Brain pericyte (primary cell): ENCODE measurements at places on chromosomes 7 and 10.

- no peak for DNase-seq
Measured at GRCh38 chr7:12674861-12675260, 12.6 kb upstream of the ARL4A start.

GRCh38 chr7:154929006-154929726 is 73.8 kb downstream of the PAXIP1 start:
- DNase-seq, result no peak

DNA sequence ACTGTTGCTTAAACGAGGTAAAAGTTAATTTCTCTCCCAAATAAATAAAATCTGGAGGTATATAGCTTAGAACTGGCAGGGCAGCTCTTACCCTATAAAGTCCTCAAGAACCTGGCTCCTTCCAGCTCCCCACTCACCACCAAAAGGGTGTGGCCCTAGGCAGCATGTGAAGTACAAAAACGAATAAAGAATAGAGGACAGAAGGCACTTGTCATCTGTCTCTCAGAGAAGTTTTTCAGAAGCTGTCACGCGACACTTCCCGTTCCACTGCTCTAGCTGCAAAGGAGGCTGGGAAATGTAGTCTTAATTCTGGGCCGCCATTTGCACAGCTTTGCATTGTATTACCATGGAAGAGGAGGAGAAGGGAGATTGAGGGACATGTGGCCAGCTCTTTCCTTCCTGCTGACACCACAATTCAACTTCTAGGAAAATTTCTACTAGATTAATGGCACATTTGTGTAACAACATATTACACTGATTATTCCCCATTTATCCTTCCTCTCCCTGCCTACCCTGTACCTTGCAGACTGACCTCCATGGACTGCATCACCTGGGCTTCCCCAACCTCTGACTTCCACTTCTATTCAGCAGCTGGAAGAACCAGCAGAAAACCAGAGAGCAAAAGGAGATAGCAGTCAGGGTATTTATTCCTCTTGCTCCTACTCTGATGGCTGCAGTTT is 62.2 kb downstream of the CCDC71L start:
- DNase-seq, result peak; percentile 22

DNA sequence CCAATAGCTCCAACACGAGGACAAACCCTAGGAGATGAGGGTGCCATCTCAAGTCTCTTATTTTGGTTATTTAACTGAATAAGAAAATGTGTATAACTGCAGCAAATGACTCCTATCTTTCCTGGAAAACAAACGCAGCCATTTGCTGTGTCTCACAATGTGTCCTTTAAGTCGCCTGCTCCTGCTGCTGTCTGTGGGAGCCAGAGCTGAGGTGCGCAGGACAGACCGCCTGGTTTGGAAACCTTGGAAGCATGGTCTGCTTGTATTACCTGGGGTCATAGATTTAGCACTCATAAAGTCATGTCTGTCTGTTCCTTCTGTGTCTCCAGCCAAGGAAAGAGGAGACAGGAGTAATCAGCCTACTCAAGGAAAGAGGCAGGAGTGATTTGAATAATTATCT is 760.2 kb downstream of the GRID1 start:
- DNase-seq, result no peak

DNA sequence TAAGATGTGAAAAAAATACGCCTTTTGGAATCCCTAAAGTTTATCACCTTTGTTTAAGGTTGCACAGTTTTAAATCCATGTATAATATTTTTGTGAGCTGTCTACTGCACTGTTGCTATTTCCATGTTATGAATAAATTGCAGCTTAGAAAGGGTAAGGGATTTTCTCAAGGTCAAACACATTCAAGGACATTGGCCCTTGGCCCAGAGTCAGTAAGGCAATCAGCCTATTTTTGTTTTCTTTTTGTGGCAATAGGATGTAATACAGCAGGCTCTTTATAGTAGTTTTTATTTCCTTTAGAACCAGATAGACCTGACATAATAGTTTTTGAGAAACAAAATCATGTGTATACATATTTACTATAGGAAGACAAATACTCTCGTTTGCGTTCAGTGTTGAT is 219.8 kb downstream of the ACTR3B start:
- DNase-seq, result no peak

GRCh38 chr7:5065107-5065407 is 19.4 kb downstream of the RBAK start:
- DNase-seq, result no peak

DNA sequence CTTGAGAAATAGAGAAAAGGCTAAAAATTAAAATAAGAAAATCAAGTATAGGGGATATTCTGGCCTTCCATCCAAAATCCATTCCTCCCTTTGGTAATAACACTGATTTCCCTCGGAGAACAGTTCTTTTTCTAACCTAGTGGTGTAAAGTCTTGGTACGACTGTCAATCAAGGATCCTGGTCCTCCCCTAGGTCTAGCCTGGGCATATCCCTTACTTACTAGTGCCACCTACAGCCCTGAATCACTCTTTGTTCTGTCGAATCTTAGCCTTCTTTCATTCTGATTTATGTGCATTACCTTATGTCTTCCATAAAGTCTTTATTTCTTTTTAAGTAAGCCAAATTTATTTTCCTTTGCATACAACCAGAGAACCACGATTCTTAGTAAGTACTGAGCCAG is 298.7 kb upstream of the LRRTM3 start:
- no peak for DNase-seq

GRCh38 chr10:13973742-13974141 is 357.0 kb downstream of the FRMD4A start:
- no peak for DNase-seq

DNA sequence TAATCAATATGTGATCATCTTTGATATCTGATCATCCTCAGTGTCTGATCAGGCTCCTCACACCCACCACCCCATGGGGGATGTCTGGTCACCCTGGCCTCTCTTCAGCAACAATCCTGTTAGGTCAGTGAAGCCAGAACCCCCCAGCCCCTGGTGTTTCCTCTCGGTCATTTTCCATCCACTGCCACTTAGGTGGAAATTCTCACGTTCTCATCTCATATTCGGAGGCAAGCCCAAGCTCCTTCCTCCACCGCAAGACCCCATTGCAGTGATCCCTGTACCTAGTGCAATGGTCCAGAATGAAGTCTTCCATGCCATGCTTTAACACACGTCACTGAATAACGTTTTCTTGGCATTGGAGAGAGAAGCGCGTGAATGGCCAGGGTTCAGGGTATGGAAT is 103.0 kb upstream of the DNAAF5 start:
- DNase-seq, result no peak

DNA sequence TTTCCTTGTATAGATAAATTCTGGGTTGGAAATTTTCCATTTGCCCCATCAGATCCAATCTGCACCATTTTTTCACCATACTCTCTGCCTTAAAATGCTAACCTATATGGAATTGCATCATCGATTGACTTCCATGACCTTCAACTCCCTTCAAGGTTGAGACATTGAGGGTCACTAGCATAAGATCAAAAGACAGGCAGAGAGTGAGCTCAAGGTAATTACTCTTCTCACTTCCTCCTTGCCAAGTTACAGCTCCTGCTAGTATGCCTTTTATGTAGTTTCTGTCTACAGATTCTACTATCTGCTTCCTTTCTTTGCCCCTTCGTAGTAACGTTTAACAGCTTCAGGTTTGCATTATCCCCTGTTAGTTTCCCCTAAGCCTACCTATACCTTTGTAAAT is 1127.7 kb upstream of the LRRTM3 start:
- DNase-seq, result no peak

- no peak for DNase-seq
Measured at GRCh38 chr10:131323880-131324279, 12.4 kb upstream of the TCERG1L start.

DNA sequence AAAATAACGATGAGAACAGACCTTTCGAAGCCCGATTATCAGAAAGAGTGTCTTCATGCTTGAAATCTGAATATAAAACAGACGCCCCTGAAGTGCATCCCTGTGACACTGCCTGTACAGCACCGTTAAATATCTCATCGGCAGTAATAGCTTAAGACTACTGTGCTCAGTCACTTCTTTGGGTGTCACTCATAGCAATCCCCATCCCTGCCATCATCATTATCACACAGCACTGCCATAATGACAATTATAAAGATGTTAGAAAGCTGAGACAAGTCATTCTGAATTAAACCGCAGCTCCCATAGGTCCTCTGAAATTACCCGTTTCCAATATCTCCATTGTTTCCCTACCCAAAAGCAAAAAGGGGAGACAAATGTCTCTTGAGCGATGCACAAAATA is 567.7 kb upstream of the C7orf33 start:
- no peak for DNase-seq

DNA sequence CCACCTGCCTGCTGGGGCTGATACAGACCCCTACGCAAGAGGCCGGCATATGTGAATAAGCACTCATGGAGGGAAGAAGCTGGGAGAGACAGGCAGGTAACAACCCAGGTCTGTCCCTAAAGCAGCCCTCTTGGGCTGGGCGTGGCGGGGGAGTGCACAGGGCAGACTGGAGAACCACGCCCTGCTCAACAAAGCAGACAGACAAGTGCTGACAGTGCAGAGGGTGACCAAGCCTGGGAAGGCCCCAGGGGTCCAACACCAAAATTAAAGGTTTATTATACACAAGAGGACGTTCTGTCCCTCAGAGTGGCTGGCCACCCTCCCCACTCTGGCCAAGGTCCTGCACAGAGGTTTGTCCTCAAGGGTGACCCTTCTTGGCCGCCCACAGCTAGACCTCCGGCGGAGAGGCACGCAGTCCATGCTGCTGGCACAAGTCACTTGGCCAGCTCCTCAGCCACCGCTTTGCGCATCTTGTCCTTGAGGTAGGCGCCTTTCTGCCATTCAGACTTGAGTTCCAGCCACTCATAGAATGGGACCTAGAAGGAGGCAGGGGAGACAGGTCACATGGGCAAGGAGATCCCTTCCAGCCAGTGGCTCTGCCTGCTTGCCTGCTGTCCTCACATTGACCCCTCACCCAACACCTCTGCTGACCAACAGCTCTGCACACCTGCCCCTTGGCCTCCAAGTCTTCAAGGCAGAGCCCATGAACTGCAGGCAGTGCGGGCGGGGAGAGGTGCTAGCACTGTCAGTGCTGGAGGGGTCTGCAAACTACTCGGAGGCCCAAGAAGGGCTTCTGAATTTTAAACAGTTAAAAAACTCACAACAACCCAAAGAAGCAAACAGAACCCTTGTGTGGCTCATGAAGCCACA is 11.4 kb upstream of the NACAD start:
- DNase-seq, result no peak

DNA sequence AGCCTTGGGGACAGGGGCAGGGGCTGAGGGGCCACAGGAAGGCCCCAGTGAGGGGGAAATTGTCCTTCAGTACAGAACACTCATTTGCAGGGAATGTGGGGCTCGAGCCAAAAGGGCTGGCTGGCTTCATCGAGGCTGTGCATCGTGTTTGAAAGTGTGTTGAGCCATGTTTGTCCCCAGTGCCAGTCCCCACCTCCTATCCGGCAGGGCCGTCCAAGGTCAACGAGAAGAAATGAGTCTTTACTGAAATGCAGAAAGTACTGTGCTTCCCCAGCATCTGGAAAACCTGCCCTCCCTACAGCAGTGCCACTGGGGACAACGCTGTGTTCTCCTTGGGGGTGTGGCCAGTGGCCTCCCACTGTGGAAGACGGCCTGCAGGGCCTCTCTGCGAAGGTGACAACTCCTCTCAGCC is 214.1 kb downstream of the KLF6 start:
- DNase-seq, result no peak

- DNase-seq, result no peak
Measured at GRCh38 chr10:15781381-15781960, 61.7 kb upstream of the ITGA8 start.

GRCh38 chr7:90337106-90337505 is 9.4 kb upstream of the GTPBP10 start:
- no peak for DNase-seq

DNA sequence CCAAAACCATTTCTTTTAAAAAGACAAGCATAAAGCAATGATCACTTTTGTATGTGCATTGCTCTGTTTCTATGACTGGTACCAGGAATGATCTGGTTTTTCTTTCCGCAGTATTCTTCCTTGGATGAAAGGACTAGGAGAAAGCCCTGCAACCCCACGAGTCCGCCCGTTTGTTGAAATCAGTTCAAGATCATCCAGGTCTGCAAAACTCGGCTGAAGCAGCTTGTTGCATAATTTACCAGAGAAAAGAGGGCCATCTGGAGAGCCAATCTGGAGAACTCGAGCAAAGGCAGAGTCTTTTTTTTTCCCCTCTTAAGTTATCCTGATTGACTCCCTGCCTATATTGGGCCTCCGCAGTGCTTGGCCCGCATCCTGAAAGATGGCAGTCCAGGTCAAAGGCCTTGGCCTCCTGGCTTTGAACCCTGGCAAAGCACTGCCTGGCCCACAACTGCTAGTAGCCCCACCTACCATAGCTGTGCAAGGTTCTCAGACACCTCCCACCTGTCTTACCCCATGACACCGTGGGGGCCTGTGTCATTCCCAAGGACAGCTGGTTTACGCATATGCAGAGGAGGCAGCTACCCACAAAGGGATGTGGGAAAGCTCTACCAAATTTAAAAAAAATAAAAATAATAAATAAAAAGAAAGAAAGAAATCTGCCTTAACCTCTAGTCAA is 572.2 kb downstream of the INHBA start:
- no peak for DNase-seq

GRCh38 chr10:4984223-4984622 is 19.4 kb downstream of the AKR1C2 start:
- no peak for DNase-seq

DNA sequence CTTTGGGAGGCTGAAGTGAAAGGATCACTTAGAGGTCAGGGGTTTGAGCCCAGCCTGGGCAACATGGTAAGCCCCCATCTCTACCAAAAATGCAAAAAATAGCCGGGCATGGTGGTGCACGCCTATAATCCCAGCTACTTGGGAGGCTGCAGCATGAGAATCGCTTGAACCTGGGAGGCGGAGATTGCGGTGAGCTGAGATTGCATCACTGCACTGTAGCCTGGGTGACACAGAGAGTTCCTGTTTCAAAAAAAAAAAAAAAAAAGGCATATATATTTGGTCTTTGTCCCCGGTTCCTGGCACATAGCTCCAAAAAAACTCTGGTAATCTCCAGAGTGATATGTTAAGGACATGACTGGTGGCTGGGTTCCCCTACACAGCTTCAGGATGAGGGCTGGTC is 147.3 kb downstream of the SEC23IP start:
- DNase-seq, result no peak
